Activated T-cell treated with anti-CD3 and anti-CD28 coated beads, Interleukin-2, amount 50 U/mL, for 24 hours (primary cell): ENCODE measurements at places on chromosomes 7 and 10.

DNA sequence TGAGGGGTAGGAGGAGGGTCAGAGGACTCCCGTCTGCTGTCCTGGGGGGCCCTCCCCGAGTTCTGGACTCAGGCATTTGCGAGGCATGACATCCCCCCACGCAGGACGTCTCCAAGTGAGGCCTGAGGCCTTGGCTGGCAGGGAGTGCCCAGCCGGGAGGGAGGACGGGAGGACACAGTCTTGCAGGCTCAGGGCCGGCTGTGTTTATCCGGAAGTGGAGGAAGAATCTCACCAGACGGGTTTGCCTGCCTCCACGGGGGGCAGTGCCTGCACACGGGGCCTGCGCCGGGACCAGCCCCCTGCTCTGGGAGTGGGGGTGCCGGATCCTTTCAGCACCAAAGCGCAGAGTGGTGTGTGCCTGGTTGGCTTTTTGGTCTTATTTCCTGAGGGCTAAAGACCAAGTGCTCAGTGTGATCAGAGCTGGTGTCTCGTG is 10.9 kb downstream of the PWWP2B start:
- peaks cover 13% of the 10 kb centered on the region for H3K4me1 ChIP-seq
- no peaks in the 10 kb centered on the region for H3K27me3 ChIP-seq
- H3K27ac ChIP-seq, result peak overlapping the region; percentile 52
- peaks cover 13% of the 10 kb centered on the region for H3K36me3 ChIP-seq
- H3K4me3 ChIP-seq, result no peak overlapping the region

- peak overlapping the region; percentile 93 for H3K27ac ChIP-seq
- no peaks in the 10 kb centered on the region for H3K27me3 ChIP-seq
- DNase-seq, result no peak
- H3K4me3 ChIP-seq, result peak overlapping the region; percentile 20
- peaks cover 57% of the 10 kb centered on the region for H3K4me1 ChIP-seq
These were observed 138.9 kb upstream of the AHR start for GRCh38 chr7:17159500-17160037.

DNA sequence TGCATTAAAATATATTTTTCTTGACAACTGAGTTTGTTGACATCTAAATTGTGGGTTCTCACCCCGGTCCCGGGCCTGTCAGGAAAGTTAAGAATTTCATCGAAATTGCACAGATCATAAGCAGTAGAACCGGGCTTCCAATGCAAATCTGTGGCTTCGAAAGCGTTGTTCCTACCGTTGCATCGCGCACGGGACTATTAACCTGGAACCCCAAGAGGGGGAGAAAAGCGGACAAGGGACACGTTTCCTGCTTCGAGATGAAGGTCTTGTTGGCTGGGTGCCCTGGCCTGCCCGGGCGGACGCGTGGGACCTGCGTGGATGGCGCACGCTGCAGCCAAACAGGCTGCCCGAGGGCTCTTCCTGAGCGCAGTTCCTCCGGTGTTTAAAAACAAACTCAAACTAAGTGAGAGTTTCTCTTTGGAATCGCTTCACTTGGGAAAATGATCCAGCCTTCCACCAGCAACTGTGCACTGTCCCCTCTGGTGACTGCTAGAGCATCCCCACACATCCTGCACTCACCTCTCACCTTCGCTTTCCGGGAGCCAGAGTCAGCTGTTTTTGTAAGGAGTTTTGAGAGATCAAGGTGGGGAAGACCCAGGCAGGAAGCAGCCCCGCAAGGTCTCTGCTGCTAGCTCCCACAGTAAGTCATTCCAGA is 5.1 kb upstream of the TBX20 start:
- H3K4me3 ChIP-seq, result no peak overlapping the region
- H3K36me3 ChIP-seq, result no peaks in the 10 kb centered on the region
- H3K4me1 ChIP-seq, result peaks cover 13% of the 10 kb centered on the region
- H3K27me3 ChIP-seq, result peaks cover 94% of the 10 kb centered on the region
- DNase-seq, result no peak
- H3K27ac ChIP-seq, result no peak overlapping the region

- H3K27ac ChIP-seq, result no peak overlapping the region
- peaks cover 27% of the 10 kb centered on the region for H3K4me1 ChIP-seq
These were observed 1.3 kb upstream of the ZCCHC24 start for GRCh38 chr10:79446758-79447084.

GRCh38 chr10:120578890-120579289 is 121.9 kb downstream of the PLPP4 start:
- H3K4me1 ChIP-seq, result no peaks in the 10 kb centered on the region
- no peaks in the 10 kb centered on the region for H3K27me3 ChIP-seq
- no peak for DNase-seq
- H3K4me3 ChIP-seq, result no peak overlapping the region
- no peak overlapping the region for H3K27ac ChIP-seq
- no peaks in the 10 kb centered on the region for H3K36me3 ChIP-seq

DNA sequence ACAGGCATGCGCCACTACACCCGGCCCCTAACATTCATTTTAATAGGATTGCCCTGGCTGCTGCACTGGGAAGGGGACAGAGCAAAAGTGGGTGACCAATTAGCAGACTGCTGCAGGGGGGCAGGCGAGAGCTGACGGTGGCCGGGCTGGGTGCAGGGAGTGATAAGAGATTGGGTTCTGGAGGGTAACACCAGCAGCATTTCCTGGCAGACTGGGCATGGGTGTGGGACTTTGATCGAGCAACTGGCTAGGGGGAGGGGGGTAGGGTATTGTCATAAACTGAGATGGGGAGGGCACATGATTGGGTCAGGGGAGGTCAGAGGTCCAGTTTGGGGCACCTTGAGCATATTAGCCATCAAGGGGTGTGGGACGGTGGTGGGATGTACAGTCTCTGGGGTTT is 20.2 kb upstream of the AMZ1 start:
- H3K27ac ChIP-seq, result no peak overlapping the region
- H3K4me3 ChIP-seq, result no peak overlapping the region
- no peaks in the 10 kb centered on the region for H3K36me3 ChIP-seq
- peaks cover 31% of the 10 kb centered on the region for H3K27me3 ChIP-seq
- H3K4me1 ChIP-seq, result peaks cover 6% of the 10 kb centered on the region
